ENCODE measurements at places on chromosomes 2 and 18.

DNA sequence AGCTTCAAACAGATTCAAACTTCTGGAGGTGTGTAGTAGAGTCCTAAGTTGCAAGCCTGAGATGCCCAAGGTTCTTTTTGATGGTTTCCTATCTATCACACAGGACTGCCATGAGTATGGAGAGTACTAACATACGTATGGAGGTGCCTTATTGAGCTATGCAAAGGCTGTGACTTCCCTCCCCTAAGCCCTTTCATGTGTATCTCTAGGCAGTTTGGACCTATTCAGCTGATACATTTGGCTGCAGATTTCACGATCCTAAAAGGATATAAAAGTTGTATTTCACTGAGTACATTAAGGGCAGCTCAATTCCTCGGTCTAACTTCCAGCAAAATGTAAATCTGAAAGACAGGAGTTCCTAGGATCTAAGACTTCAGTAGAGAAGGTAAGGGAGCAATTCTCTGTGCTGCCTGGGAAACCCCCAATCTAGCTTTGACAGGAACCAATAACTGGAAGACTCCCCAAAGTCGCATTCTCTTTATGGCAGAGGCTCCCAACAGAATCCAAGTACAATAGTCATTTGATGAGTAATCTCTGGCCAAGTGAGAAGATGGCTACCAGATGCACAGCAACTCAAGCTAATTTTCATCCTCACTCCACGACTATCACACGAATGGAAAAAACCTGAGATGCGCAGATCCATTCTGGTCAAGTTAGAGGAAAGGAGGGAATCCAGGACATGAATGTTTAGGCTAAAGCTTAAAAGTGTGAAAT lies 83.8 kb downstream of the ATL2 start:
- no peak for DNase-seq

GRCh38 chr2:141517180-141517851 lies 613.5 kb downstream of the LRP1B start:
- no peak for DNase-seq

GRCh38 chr2:207984765-207985480 lies 40.4 kb downstream of the PLEKHM3 start:
- no peak for DNase-seq

DNA sequence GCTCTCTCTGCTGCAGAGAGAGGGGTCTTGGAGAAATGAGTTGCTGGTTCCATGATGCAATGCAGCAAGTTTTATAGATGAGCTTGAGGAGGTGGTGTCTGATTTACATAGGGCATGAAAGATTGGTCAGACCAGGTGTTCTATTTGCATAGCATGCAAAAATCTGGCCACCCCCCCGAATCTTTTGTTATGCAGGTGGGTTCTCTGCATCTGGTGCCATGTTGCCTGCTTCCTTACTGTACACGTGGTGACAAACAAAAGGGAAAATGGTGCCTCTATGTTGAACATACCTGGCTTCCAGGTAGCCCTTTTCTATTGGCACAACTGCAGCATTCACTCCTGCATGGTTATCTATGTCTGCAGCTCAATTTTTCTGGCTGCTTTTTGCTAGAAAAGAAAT lies 169.4 kb downstream of the GALNT1 start:
- no peak for DNase-seq

DNA sequence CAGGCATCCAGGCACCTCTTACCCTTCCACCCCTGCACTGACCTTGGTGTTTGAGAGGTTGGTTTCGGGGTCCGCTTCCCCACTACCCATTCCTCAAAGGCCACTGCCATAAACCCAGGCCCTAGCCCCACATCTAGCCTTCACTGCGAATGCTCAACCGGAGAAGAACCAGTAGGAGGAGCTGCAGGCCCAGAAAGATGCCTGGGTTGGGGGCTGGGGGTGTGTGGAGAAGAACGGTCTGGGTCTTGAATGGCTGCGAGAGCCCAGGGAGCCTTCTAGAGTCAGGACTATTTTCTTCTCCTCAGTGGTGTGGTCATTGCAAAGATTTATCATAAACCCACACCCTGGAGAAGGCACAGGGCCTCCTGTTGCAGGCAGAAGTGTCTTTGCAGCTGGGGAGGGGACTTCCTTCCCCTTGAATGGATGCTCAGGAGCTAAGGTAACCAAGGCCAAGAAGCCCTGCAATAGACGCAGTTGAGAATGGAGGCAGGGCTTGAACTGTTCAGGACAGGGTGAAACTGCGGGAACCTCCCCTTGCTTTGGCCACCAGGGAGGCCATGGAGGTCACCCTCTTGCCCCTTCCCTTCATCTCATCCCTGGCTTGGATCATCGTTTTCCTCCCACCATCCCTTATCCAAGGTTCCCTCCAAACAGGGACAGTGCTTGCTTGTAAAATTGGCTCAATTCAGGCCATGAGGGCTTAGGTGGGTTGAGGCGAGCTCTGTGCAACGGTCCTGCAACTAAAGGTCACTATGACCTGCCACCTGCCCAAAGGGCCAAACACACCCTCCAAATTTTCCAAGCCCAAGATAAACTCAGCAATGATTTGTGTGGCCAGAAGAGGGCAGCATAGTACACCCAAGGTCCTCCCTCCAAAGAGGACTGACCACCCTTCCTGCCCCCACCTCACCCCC lies 20.9 kb downstream of the THNSL2 start:
- DNase-seq: no peak

DNA sequence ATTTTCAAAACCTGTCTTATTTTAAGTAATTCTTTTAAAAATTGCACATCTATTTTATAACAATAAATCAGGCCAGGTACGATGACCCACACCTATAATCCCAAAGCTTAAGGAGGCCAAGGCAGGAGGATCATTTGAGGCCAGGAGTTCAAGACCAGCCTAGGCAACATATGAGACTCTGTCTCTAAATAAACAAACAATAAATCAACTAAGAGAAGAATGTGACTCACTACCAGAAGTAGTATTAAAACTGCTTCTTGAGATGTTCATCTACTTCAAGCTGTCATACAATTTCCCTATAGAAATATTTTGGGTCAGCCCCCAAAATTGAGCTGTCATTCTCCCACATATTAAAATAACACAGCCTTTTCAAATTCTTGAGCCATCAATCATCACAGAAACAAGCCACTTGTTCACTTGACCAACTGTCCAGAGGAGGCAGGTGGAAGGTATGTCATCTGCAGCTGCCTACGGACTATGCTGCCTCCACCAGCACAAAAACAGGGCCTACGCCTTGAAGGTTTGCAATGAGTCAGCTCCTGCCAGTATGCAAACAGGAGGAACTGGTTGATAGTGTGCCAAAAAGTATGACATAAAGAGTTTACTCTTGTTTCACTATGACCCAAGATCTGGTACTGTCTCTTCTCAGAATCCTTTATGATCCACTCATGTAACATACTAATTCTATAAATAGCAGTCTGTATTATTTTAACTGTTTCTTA lies 33.6 kb downstream of the KIDINS220 start:
- DNase-seq: no peak

GRCh38 chr2:122007577-122007976 lies 252.1 kb downstream of the TSN start:
- DNase-seq: no peak

GRCh38 chr18:8242151-8242696 lies 367.0 kb upstream of the RAB12 start:
- DNase-seq: no peak

GRCh38 chr2:37219046-37219445 lies 12.3 kb downstream of the CEBPZ start:
- no peak for DNase-seq

DNA sequence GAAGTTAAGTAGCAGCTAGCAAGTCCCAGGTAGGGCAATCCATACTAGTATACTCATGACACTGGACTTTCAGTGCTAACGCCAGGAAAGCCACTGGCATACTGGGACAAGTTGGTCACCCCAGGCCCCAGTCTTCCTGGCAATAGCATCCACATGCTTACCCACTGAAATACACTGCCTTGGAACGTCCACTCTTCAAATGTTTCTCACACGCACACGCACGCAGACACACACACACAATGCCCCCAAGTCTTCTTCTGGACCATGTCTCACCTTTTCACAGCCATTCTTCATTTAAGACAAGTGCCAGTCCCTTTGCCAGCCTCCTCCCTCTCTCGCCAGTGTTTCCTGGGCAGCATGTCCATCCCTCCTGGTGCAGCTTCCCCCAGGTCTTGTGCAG lies 8.7 kb upstream of the TEX261 start:
- no peak for DNase-seq

DNA sequence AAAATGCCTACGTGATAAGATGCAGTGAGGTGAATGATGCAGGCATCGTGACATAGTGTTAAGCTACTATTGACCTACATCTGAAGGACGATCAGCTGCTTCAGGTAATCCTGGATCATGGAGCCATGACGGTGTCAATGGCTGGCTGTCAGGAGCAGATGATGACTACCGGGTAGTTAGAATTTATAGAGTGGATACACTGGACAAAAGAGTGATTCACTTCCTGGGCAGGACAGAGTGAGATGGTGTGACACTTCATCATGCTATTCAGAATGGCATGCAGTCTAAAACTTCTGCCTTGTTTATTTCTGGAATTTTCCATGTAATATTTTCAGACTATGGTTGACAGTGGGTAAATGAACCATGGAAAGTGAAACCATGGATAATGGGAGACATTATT lies 29.5 kb downstream of the METTL8 start:
- no peak for DNase-seq

GRCh38 chr2:192044496-192044895 lies 150.2 kb downstream of the TMEFF2 start:
- DNase-seq: no peak

DNA sequence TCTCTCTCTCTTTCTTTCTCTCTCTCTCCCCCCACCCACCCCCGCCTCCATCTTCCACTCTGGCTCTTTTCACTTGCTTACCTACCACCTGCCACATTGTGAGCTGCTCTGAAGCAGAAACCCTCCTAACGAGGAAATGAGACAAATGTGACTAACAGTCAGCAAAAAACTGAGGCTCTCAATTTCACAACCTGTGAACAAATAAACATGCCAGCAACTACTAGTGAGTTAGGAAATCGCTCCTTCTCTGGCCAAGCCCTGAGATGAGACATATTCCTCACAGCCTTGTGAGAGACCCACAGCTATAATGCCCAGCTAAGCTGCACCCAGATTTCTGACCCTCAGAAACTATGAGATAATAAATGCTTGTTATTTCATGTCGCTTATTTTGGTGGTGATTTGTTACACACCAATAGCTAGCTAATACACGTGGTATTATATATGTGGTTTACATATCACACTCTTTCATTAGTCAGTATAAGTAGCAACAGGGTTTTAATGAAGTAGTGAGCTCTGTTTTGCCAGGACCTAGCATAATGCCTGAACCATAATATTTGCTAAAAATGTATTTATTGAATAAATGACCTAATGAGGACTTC lies 8.4 kb upstream of the ZNF521 start:
- DNase-seq: no peak

GRCh38 chr2:69561101-69561500 lies 82.4 kb downstream of the AAK1 start:
- DNase-seq: no peak

GRCh38 chr2:36455011-36455410 lies 99.4 kb downstream of the CRIM1 start:
- no peak for DNase-seq

DNA sequence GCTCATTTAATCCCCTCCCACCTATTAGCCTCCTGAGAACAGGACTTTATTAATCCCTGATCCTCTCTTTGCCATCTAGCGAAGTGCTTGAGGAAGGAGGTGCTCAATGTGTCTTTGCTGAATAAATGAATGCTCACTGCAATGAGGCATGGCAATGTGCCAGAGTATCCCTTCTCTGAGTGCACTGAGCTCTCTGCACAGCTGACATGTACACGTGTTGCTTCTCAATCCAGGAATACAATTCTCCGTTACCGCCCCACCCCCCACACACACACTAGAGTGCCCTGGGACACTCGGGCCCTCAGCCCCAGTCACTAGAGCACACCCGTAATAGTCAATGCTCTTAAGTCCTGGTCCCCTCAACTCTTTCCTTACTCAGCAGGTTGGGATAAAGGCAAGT lies 41.4 kb downstream of the FAM178B start:
- no peak for DNase-seq

DNA sequence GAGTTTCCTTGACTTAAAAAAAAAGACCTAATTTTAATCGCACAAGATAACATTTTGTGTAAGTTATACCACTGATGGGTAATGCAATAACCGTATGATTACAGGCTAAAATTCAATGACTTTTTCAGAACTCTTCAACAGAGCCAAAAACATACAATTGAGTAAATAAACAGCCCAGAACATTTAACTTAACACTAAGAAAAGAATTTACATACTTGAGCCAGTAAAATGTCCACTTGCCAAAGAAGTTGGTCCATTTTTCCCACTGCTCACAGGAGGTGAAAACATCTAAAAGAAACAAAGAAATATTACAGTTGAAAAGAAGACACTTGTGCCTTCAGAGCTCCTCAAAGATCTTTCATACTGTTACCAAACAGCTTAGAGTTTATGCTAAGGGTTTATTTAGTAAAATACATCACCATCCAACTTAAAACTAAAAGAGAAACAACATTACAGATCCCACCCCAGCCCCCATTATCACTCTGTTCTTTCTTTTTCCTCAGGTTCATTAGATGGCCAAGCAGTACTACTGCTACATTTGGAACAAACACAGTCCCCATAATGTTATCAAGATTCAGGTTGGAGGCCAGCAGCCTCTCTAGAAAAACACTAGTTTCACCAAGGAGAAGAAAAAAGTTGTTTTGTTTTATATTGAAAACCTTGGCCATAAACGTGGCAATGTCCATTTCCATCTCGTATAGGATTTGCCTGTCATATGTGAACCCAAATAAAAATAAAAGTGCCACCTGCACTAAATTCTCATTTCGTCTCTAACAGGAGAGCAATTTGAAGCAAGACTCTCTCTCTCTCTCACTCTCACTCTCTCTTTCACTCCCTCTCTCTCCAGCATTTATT lies 2.7 kb downstream of the TCF4 start:
- no peak for DNase-seq

GRCh38 chr18:6118080-6118479 lies 222.8 kb upstream of the TMEM200C start:
- no peak for DNase-seq

GRCh38 chr2:105321875-105322646 lies 7.5 kb downstream of the TGFBRAP1 start:
- no peak for DNase-seq

GRCh38 chr2:6526093-6526824 lies 339.4 kb downstream of the CMPK2 start:
- no peak for DNase-seq

- DNase-seq: no peak
Observed at GRCh38 chr2:214322662-214323061, 88.2 kb upstream of the VWC2L start.

- no peak for DNase-seq
Observed at GRCh38 chr2:27094353-27094984, 7.9 kb downstream of the KHK start.

DNA sequence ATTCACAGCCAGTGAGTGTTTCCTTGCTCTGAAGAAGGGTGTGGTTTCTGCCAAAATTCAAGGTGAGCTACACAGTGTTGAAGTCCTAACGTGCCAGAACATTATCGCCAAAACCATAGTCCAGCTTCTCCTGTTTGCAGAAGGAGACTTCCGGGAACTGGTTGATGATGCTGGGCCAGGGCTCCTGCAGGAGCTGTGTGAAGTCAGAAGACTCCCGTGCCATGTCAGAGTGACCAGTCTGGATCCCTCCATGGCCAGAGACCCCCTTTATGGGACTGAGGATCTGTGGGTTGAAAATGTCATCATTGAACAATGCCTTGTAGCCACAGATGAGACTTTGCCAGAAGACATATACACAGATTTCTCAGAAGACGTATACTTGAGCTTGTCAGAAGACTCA lies 96.0 kb upstream of the RAB12 start:
- no peak for DNase-seq

Measured in dorsolateral prefrontal cortex (tissue), 122 donors.